ENCODE measurements at places on chromosomes 2 and 18.

DNA sequence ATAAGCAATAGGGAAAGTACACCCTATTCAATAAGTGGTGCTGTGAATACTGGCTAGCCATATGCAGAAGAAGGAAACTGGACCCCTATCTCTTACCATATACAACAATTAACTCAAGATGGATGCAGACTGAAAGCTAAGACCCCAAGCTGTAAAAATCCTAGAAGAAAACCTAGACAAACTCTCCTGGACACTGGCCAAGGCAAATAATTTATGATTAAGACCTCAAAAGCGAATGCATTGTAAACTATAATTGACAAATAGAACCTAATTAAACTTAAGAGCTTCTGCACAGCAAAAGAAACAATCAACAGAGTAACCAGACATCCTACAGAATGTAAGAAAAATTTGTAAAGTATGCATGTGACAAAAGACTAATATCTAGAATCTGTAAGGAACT lies 41.1 kb upstream of the ASXL3 start:
- no peak for DNase-seq

GRCh38 chr2:242085941-242086621 lies 216.6 kb downstream of the RTP5 start:
- peak; percentile 92 for DNase-seq

GRCh38 chr18:24272229-24272525 lies 125.4 kb downstream of the OSBPL1A start:
- DNase-seq, result no peak

- DNase-seq, result no peak
These were observed 12.6 kb downstream of the DNER start for GRCh38 chr2:229701716-229702115.

- DNase-seq, result no peak
These were observed 235.0 kb downstream of the IRS1 start for GRCh38 chr2:226564667-226565066.

DNA sequence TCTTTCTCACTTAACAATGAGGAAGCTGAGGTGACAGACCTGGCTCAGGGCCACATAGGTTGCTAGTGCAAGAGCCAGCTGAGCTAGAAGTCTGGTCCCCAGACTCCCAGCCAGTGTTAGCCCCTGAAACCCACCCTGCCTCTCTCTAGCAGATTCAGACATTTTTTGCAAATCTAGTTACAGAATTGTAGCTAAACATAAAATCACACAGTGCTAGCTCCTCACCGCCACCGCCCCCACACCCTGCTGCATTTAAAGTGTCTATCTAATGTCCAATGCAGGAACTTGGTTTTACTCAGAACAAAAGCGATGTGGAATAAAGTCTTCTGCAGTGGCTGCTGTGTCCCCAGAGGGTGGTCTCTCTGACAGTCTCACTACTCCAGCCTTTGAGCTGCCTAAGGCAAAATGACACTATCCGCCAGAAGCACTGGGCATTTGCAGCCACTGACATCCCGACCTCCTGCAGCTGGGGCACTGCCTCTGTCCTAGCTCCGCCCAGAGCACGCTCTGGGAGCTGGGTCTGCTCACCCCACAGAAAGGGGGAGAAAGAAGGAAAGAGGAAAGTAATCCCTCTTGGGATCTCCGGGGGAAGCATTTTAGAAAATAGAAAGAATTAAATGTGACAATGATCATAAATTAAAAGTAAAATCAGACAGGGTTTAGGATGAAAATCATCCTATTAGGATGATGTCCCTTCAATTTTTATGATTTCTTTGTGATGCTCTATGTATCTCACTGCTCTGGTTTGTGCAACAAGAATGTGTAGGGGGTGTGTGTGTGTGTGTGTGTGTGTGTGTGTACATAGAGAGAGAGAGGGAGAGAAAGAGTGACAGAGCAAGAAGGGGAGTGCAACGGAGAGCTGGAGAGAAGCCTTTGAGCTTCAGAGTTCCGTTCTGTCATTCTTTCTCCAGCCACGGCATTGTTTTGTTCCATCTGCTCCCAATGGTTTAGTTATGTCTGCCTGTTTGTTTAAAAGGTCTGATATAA lies 50.5 kb upstream of the ST8SIA3 start:
- no peak for DNase-seq

DNA sequence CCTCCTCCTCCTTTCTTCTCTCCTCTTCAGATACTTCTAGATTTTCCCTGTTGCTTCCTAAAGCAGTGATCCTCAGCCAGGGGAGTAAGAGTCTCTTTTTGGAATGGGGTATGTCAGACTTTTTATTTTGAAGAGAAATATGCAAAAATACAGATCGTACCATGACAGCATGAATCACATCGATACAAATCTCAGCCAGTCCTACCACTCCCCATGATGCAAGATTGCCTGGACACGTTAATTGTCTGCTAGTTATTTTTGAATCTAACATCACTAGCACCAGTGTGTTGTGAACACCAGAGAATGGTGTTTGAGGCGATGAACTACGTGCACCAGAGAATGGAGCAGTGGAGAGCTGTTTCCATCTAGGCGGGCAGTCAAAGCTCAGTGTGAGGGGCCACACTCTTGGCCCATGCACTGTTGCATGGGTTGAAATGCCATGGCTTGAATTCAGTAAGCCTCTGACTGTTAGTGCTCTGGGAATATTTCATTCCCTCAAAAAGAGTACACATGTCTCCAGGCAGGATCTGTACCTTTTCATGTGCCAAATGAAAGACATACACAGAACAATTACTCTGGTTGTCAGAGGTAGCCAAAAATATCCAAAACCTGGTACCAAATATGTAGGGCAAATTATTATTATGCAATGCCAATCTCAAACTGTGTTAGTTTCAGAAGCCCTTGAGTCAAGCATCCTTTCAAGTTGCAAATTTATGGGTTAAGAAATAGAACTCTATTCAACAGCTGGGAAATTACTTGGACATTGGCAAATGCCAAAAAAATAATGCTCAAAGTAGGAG lies 46.3 kb upstream of the RALBP1 start:
- DNase-seq, result no peak

DNA sequence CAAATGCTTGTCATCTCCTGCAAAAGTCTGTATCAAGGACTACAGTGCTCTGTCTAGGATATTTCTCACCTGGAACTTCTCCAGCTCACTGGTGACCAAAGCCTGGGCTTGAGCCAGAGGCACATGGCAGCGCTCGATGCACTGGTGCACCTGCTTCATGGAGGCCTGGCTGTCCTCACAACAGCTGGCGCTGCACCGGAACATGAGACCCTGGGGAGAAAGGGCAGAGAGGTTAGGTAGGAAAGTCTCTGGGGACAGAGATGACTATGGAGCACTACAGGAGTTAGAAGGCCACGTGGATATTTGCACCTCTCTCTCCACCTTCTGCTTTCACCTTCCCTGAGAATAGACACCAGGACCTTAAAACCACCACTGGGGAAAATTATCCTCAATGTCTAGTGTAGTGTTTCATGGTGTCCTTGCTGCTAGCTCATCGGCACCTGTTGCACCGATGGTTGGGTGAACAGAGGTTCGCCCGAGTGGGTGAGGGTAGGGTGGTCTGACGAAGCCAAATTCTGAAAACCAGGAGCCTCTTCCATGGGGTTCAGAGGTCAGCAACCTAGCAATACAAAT lies 1.0 kb downstream of the FAM136A start:
- no peak for DNase-seq

DNA sequence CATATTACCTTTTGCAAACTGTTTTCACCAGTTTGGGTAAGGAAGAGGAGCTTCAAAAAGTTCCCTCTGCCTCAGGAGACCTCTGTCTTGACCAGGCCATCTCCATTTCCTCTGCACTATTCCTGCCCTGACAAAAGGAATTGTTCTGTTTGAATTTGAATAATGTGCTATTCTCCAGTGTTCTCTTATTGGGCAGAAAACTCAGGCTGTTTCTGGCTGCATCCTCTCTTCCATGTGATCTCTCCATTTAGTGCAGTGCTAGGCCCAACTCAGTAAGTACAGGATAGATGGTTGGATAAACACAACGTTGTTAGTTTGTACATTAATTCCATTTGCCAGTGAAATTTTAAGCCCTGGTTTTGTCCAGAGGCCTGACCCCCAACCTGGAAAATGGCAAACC lies 102.2 kb upstream of the CELF4 start:
- no peak for DNase-seq

DNA sequence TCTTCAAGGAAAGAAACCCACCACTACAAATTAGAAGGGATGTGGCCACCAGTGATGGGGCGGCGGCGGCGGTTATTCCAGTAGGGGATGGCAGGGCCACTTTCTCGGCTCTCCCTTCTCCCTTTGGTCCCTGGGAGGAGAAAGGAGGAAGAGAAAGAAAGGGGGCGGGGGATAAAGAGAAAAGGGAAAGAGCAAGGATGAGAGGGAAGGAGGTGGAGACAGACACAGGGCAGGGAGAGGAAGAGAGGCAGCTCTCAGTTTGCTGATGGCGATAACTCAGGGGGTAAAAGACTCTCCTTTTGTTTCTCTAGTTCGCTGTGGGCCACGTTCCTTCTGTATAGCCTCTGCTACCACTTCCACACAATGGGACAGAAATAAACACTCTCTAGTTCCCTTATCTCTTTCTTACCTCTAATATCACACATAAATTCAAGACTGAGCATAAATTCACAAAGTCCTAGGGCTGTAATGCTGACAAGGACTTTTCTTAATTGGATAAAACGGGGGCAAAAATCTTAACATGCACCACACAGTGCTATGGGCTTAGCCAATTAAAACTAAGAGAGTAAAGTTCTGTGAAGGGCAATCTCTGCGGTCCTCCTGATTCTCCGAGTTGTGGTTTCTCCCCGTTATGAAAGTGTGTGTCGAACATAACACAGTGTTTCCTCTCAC lies 14.6 kb downstream of the SFT2D3 start:
- no peak for DNase-seq

DNA sequence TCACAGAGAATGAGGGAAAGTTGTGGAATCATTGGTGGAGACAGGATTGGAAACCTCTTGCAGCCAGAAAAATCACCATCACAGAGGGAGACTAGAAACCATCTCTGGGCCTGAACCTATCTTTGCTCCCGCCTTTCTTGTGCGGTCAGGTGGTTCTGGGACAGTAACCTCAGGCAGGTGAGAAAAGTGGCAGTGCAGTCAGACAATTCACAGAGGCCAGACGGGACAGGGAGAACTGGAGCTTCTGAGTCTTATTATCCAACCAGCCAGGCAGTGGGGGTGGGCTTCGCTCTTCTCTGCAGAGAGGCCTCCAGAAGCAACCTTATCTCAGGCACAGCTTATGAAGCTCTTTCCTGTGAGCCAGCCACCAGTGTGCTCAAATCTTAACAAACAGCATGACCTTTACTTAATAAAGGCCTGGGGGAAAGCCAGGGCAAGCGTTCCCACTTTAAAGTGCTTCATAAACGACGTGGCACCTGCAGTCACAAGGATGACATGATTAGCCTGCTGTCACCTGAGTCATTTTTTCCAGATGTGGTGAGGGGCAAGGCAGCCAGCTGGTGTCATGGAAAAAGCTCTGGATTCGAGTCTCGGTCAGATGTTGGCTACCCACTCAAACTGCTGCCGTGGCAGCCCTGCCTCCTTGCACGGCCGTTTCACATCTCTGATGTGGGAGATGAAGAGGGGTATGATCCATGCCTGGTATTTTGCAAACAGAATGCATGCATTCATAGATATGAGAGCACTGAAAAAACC lies 109.7 kb downstream of the B3GNT2 start:
- DNase-seq, result no peak

GRCh38 chr2:46329803-46330775 lies 32.9 kb downstream of the EPAS1 start:
- DNase-seq, result peak; percentile 97

- DNase-seq, result peak; percentile 8
These were observed 7.4 kb upstream of the SLC16A14 start for GRCh38 chr2:230075988-230076631.

- DNase-seq, result peak; percentile 16
These were observed 774 bp upstream of the FZD7 start for GRCh38 chr2:202032846-202033316.

DNA sequence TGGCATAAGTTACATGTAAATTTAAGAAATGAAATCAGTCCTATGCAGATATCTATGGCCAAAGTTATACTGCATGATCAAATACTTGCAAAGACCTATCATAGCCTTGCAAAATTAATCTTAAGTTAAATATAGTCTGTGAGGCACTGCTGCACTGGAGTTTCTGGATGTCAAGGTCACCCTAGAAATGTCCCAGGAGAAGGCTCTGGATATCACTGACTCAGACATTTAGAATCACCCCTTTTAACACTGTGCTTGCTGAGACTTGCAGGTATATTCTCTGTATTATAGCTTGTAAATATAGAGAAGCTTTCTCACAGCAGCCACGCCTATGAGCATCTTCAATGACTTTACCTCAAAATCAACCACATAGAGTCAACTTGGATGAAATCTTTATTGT lies 51.5 kb downstream of the ETAA1 start:
- DNase-seq, result no peak

DNA sequence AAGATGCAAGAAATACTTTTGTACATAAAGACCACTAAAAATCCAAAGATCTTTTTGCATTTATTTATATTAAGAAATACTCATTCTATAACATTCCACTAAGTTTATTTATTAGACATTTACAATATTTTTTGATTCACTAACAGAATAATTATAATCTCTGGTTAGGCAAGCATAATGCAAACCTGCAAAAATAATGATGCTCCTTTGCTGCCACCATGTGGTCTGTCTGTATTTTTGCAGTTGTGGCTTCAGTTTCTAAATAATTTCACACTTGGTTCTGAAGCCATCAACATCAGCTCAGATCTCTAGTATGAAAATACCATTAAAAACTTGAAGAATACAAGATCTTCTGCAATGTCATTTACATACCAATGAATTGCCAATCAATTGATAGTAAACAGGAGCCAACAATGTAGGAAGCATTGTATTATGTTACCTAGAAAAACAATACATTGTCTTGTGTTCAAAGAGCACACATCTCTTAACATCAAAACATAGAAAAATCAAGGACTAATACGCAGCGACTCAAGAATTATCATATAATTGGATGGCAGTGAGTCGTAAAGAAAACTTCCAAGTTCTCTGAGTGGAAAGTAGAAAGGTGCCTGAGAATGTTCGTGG lies 28.8 kb upstream of the WDR75 start:
- peak; percentile 36 for DNase-seq

DNA sequence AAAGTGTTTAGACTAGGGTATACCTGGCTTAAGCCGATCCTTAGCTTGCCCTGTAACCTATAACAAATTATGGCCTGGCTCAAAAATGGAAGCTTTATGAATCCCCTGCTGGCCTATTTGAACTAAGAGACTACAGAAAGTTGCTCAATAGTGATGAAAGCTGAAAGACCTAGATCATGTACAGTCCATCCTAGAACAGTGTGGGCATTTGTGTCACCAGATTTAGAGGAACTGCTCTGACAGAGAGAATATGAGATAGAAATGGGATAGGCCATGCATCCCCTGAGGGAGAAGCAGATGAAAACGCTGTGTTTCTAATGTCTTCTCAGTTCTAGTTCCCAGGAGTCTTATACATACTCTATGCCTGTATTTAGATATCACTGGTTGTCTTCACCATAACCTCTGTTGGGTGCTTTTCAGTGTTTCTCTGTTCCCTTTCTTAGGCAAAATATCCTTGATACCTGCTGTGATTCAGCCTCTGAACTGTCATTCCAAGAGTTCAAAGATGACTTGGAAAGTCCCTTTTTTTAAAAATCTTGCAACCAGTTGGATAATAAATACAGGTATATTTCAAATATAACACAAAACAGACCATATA lies 246.9 kb upstream of the SLC39A10 start:
- peak; percentile 9 for DNase-seq

GRCh38 chr2:212228743-212229171 lies 309.8 kb downstream of the ERBB4 start:
- DNase-seq, result no peak

GRCh38 chr2:236105955-236106607 lies 62.1 kb downstream of the GBX2 start:
- no peak for DNase-seq

Measured in inflammatory macrophage treated with lipopolysaccharide for 4 hours (primary cell).